ENCODE measurements at places on chromosomes 16 and 17.

DNA sequence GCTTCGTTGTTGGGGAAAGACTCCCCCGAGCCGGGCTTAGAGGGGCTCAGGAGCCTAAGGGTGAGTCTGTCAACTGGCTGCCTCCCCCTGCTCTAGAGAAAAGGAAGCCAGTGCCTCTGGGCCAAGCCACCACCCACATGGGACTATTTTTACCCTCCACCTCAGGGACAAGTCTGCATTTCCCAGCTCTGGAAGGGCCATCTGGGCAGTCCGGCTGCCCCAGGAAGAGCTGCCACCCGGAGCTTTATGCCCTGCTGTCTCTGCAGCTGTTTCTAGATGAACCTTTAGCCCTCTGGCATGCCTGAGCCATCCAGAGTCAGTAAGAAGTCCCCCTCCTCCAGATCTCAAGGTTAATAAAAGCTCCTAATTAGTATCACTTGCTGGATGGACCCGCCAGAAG is 5.3 kb upstream of the RPRML start:
- no peak for DNase-seq

GRCh38 chr16:756428-756827 is 4.1 kb upstream of the MSLN start:
- DNase-seq: no peak

GRCh38 chr16:28093385-28093725 is 29.8 kb upstream of the GSG1L start:
- DNase-seq: no peak

DNA sequence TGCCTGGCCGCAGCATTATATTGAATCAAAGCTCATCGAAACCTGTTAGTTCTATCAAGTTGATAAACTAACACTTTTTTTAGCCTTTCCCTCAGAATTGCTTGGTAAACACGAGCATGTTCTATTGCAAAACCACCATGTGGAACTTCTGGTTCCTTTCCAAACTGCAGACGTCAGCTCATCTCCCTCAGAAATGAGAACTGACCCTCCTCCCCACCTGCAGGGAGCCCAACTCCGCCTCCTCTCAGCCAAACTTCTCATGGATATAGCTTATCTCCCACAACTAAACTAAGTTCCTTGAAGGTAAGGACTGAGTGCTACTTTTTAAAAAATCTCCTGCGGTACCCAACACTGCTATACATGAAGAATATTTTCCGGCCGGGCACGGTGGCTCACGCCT is 6.7 kb downstream of the SHMT1 start:
- DNase-seq: no peak

DNA sequence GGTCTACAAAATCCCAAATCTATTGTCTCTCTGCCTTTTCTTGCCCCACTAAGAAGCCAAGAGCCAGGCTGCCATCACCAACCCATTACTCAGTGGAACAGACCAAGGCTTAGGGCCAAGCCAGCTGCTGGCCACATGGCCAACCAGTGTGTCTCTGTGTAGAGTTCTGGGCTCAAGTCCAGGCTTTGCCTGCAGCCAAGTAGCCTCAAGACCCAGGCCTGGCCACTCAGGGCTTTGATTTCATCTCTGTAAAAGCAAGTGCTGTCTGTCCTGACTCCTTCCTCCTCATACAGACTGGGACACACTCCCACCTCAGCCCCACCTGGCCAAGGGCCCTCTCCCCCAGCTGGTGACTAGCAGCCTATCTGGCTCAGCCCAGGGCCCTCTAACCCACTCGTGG is 14.6 kb downstream of the SREBF1 start:
- no peak for DNase-seq

DNA sequence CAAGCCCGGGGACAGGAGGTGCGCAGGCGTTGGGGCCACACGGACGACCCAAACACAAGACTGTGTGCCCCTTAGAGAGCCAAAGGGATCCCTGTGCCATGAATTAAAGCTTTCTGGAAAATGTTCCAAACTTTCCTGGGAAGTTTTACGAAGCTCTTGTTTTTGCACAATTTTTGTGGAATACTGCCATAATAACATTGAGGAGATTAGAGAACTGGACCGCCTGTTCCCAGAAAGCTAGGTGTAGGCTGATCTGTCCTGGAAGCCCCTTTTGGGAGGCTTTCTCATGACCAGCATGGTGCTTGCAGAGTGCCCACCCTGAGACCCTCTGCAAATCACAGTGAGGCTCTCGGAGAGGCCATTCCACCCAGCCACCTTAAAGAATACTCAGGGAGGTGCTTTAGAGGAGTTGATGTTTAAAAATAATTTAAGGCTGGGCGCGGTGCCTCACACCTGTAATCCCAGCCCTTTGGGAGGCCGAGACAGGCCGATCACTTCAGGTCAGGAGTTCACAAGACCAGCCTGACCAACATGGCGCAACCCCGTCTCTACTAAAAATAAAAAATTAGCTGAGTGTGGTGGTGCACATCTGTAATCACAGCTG is 1.1 kb downstream of the KDM8 start:
- no peak for DNase-seq

- DNase-seq: no peak
Observed at GRCh38 chr17:81508639-81509206, 3.9 kb downstream of the ACTG1 start.

GRCh38 chr17:46157443-46158062 is 35.7 kb downstream of the KANSL1 start:
- DNase-seq: no peak

DNA sequence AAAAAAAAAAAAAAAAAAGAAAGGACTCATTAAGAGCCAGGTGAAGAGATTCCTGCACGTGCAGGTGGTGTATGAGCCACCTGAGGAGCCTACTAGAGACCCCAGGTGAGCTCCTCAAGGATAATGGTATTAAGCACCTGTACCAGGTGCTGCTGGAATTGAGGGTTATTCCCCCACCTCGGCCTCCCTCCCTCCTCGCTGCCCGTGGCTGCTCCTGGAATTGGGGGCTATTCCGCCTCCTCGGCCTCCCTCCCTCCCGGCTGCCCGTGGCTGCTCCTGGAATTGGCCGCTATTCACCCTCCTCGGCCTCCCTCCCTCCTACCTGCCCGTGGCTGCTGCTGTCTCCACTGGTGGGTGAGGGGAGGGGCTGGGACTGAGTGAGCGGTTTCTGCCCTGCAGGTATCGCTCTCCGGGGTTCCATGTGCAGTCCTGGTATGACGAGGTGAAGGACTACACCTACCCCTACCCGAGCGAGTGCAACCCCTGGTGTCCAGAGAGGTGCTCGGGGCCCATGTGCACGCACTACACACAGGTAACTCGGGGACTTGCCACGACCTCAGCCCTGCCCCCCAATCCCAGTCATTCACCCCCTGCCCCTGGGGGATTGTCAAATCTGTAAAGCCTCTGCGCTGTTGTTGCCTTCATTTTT is 29.3 kb downstream of the CRISPLD2 start:
- DNase-seq: no peak

DNA sequence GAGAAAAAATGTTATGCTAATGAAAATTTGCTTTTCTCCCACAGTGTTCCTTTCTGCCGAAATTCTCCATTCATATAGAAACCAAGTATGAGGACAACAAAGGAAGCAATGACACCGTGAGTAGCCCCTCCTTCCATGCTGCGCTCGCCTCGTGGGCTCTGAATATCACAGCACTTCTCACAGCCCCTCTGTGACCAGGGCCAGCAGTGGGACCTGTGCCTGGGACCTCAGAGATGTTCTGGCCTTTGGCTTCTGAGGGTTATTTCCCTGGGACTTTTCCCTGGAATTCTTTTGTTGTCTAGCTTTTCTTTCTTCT is 139.6 kb upstream of the NOL11 start:
- DNase-seq: no peak

DNA sequence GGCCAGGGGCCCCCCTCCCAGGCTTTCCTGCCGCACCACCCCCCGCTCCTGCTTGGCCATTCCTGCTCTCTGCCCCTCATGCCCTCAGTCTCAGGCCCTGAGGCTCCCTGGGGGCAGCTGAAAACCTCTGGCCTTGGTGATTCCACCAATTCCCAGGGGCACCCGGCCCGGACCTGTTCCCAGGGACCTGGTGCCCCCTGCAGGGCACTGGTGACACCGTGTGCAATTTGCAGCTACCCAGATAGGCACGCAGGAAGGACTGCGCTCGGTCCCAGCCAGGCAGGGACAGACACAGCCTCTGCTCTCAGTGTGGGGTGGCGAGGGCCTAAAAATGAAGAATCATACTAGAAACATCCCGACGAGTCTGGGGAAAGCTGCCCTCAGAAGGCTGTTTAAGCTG is 13.4 kb downstream of the WFDC1 start:
- no peak for DNase-seq

- DNase-seq: no peak
Observed at GRCh38 chr16:56202036-56202435, 10.7 kb downstream of the GNAO1 start.

- no peak for DNase-seq
Observed at GRCh38 chr17:63173450-63173849, 207.4 kb downstream of the TANC2 start.

DNA sequence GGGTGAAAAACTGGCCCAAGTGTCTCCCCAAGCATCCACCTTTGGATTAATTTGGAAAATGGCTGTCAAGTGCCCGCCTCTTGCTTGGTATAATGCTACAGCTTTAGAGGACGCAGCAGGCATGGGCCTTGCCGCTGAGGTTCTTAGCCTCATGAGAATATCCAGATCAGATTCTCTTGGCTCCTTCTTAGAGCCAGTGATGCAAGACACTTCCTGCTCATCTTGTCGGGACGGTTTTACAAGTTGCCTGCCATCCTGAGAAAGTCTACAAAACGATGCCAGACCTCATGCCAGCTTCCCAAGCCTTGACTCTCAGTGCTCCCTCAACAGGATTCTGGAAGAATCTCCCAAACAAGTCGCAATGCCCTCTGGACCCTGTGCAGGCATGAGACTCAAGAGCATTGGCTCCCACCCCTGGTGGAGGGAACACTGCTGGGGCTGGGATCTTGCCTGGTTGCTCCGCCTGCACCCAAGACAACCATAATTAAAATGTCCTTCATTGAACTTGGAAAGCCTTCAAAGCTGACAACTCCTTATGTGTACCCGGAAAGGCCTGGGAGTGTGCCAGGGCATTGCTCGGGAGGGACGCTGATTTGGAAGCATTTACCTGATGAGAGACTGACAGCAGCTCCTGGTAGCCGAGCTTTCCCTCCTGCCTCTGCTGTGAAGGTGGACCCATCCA is 25.8 kb upstream of the STH start:
- no peak for DNase-seq

DNA sequence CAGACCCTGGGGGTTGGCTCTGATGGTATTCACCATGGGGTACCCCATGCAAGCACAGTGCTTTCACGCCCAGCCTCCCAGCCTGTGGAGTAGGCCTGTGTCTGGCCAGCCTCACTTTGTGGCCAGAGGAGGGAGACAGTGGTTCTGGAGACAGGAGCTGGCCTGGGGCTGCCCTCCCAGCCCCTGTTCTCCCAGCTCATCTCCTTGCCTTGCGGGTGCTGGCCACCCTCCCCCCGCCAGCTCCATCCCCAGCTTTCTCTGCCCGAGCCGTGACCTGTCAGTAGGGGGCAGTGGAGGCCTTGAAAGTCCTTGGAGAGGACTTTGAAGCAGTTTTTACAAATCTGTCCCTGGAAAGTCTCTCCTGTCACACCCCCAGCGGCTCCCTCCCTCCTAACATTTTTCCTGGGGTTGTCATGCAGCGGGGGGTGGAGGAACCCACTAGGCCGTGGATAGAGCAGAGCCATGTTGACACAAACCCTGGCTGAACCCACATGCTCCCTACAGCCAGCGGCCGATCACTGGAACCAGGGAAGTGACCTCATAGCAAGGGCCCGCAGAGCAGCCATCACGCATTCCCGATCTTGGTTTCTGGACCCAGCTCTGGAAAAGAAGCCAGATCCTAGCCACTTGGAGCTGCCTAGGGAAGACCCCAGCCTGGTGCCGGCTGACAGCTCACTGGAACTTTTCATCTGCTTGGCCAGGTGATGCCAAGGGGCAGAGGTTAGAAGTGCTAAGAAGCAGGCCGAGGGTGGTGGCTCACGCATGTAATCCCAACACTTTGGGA is 289.4 kb downstream of the SEC14L1 start:
- DNase-seq: no peak

DNA sequence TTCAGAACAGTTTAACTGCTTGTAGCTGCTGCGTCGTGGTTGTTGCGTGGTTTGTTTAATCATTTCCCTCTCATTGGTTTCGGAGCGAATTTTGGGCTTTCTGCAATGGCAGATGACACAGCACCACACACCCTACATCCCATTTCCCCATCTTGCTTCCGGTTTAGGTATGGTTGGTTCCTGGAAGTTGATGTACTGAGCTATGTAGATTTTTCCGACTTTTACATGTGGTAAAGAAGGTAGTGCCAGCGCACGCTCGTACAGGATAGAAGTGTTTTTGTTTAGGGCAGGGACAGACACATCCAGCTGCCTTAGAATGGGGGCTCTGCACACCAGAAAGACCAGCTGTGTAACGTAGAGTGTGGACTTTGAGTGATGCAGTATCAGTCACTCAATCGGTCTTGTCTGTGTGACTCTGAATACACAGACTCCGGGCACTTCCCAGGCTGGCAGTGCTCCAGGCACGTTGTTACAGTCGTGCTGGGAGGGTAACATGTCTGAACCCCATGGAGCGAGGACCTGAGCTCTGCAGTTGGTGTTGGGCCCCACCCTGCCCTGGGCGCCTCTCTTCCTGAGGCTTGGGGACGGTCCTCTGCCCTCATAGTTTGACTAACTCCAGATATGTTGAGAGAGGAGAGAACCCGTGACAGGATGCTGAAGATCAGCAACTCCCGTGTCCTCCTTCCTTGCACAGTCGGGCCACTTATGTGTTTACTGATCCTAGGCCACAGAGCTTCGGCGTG is 172.0 kb upstream of the CHMP6 start:
- DNase-seq: peak; percentile 72

DNA sequence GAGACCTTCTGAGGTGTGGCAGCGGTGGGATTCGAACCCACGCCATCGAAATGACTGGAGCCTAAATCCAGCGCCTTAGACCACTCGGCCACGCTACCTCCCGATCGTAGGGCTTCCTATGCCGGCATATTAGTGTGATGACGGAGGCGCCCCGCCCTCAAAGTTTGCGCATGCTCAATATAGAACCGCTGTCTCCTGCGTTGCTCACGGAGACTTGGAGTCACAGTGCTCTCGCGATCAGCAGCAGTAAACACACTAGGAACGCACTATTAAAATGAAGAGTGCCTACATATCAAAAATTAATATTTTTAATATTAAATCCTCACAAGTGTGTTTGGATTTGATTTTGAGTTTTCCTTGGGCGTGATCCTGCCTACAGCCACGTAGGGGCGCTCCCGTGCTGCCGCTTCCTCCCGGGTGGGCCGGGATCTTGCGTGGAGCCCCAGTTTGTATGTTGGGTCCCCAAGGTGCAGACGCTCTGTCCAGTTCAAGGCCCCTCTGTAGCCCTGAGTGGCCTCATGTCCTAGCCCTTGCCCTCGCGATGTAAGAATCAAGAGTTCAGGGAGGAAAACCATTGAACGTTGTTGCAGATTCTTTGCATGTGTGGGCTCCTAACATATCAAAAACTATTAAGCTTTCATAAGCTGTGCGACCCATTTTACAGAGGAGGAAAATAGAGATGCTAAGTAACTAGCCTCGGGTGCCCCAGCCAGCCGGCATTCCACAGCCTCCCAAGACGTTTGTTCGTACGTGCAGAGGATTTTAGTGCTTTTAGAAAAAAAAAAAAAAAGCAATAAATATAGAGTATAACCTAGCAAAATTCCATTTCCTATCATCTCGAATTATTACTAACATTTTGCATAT is 10.2 kb upstream of the EEF2K start:
- peak; percentile 69 for DNase-seq

- DNase-seq: no peak
Observed at GRCh38 chr17:4518901-4519300, 20.2 kb downstream of the SPNS2 start.
